ENCODE measurements at places on chromosomes 2 and 18. TPM values are rescaled to one million over a fixed set of nuclear protein-coding genes. Genes with fewer than 3 reads are reported as not detected.
A peak's percentile ranks its signal among the peaks of the same experiment; 100 is the strongest.

DNA sequence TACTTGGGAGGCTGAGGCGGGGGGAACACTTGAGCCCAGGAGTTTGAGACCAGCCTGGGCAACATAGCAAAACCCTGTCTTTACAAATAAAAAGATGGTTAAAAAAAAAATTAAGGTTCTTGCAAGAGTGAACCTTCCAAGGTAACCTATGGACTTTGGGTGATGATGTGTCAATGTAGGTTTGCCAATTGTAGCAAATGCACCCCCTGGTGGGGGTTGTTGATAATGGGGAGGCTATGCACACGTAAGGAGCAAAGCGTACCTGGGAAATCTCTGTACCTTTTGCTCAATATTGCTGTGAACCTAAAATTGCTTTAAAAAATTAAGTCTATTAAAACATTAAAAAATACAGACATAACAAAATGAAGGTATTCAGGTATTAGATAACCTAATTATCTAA lies 70.4 kb downstream of the CWC22 start:
- peak; percentile 4 for DNase-seq

DNA sequence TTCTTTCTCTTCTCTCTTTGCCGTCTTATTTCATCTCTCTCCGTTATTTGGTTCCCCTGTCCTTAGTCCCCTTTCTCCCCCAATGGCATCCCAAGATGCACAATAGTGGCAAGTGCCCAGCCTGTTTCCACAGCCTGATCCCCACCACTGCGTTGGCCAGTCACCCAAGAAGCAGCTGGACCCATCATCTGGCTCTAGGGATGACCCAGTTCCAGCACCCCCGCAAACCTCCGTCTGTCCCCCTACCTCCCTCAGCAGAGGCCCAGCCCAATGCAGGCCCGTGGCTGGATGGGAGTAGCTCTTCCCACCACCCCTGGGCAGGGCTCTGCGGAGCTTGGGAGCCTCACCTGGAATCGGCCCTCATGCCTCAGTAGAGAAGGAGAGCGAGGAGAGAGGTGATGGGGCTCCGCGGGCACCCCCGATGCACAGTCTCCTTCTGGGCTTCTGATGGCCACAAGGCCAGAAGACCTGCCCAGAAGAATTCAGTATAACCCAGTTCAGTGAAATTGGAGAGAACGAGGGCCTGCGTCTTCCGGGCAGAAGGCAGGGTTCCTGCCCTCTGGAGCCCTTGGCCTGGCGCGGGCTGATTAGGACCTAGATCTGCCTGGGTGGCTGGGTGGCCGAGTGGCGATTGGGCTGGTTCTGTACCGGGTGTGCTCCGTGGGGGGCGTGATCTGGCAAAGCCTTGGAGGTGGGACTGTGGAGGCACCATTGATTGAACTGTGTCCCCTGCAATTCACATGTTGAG lies 50.9 kb downstream of the RRM2 start:
- DNase-seq = no peak

GRCh38 chr2:98180456-98180855 lies 93.5 kb downstream of the VWA3B start:
- no peak for DNase-seq

The TXNDC2 gene
- polyA plus RNA-seq = 0.07 TPM

DNA sequence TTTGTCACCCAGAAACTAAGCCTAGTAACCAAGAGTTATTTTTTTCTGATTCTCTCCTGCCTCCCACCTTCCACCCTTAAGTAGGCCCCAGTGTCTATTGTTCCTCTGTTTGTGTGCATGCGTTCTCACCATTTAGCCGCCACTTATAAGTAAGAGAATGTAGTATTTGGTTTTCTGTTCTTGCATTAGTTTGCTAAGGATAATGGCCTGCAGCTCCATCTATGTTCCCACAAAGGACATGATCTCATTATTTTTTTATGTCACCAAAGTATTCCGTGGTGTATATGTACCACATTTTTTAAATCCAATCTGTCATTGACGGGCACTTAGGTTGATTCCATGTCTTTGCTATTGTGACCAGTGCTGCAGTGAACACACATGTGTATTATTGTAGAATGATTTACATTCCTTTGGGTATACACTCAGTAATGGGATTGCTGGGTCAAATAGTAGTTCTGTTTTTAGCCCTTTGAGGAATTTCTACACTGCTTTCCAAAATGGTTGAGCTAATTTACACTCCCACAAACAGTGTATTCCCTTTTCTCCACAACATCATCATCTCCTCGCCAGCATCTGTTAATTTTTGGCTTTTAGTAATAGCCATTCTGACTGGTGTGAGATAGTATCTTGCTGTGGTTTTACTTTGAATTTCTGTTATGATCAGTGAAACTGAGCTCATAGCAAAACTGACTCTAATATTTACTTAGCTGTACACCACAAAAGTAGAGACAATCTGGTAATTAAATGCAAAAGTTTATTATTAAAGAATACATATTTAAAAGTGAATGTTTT lies 660.1 kb upstream of the SLC8A1 start:
- no peak for DNase-seq

DNA sequence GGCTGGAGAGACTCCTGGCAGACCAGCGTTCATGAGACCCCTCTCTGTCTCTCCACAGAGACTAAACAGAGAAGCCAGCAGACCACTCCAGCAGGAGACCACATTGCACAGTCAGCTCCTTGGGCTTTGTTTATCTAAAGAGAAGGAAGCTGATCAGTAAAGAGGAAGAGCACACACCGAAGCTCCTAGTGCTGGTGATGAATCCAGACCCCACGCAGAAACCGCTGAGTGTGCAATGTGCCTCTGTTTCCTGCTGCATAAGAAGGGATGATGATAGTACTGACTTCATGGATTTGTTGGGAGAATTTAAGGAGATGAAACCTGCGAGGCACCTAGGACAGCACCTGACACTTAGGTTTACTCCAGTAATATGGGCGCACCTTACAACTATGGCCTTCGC lies 544.1 kb upstream of the ID2 start:
- no peak for DNase-seq

- DNase-seq = no peak
These were observed 82.9 kb downstream of the ZCCHC2 start for GRCh38 chr18:62605685-62606084.

- DNase-seq = no peak
These were observed 367.4 kb downstream of the FBXO15 start for GRCh38 chr18:73780218-73780617.

The KCNK3 gene
- 5.3 TPM for polyA plus RNA-seq

The AMER3 gene
- polyA plus RNA-seq = not detected

The PLEK gene
- polyA plus RNA-seq = 6.4 TPM

DNA sequence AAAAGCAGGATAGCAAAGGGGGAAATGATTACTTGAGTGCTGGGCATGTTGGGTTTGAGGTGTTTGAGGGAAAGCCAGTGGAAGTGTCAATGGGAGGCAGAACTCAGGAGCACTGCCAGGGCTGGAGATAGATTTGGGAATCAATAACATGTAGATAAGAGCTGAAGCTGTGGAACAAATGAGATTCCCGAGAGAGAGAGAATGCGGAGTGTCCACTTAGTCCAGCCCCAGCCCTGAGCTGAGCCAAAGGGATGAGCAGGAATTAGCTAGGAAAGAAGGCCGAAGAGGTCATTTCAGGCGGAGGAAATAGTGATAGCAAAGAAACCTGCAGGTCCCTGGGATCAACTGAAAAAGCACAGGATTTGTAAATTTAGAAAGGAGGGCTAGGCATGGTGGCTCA lies 21.2 kb upstream of the YES1 start:
- DNase-seq = no peak

The SERPINB2 gene
- polyA plus RNA-seq = not detected

DNA sequence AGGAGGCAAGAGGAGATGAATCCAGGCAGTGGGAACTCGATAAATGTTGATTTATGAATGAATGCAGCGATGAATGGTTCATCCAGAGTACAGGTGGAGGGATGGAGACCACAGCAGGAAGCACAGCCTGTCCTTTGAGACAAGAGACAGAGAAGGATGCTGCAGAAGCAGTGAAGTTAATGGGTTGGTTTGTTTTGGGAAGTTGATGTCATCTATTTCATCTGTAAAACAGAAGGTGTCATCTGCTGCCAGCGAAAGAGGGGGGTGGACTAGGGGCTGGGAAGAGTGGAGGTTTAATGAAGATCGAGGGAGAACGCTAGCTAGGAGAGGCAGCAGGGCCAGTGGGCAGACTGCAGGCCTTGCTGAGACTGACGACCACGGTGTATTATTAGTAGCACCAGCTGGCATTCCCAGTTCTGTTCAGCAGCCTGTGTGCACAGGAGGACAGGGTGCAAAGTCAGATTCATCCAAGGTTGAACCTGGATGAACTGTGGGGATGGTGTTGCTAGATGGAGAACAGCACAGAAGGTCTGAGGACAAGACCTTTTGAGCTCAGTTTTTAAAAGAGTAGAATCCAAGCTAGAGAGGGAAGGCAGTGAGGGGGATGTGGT lies 120.3 kb upstream of the CAPN13 start:
- no peak for DNase-seq

The ANKRD30B gene
- 0.08 TPM for polyA plus RNA-seq

DNA sequence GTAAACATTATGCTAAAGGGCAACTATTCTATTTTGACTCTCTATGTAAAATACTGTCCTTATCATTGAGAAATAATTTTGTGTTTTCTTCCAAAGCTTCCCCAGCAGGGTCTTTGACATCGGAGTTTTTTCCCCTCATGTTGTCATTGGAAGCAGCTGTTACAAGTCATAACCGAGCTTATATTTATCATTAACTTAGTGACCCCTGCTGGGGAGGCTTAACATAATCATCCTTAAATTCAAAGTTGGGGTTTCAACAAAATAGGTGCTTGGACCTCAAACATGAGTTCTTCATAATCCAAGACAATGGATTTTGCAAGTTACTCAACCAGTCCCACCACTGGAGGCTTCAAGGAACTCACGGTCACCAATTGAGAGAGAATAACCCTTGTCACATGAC lies 330.9 kb downstream of the DCC start:
- no peak for DNase-seq

- DNase-seq = no peak
These were observed 105.4 kb downstream of the FHOD3 start for GRCh38 chr18:36402765-36403396.

GRCh38 chr2:186570604-186571003 lies 19.3 kb upstream of the ITGAV start:
- no peak for DNase-seq
